NCI-H524 treated with DMSO at 0.1 percent for 48 hours (cell line): ENCODE measurements at places on chromosomes 3 and 15.

- no peak for DNase-seq
Measured at GRCh38 chr15:57054204-57054750, 135.8 kb downstream of the TCF12 start.

DNA sequence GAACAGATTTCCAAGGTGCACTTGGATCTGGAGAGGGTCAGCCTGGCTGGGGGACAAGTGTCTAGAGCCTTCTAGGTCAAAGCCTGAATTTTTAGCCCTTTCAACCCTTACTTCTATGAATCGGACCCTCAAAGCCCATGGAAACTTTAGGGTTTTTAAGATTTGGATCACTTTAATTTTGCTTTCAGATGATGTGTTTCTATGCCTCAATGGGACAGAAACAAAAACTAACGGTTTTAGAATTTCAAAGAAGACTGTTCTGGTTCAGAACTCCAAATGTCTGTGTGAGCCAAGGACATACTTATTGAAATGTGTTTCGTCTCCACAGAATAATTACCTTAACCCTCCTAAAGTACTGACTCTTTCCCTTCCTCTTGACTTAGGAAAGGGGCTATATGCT is 266.7 kb downstream of the LRTM1 start:
- DNase-seq: no peak

- no peak for DNase-seq
Measured at GRCh38 chr3:180990505-180990904, 969 bp upstream of the DNAJC19 start.

DNA sequence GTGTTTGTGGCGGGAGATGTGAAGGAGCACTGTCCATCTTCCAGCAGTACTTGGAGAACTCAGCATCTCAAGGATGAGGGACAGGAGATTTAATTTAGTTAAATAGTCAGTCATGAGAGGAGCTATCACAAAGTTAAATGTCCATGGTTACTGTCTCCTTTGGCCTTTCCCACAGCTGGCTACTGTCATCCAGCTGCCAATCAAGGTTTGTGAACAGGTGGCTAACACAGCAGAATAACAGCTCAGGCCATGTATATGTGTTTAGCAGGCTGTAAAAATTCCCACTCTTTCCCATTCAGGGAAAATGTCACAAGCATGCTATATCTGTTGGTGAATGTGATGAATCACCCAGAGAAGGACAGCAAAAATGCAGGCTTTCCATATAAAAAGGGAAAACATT is 120.5 kb downstream of the TMEM108 start:
- no peak for DNase-seq

GRCh38 chr3:71245971-71246880 is 337.3 kb downstream of the FOXP1 start:
- DNase-seq: no peak

DNA sequence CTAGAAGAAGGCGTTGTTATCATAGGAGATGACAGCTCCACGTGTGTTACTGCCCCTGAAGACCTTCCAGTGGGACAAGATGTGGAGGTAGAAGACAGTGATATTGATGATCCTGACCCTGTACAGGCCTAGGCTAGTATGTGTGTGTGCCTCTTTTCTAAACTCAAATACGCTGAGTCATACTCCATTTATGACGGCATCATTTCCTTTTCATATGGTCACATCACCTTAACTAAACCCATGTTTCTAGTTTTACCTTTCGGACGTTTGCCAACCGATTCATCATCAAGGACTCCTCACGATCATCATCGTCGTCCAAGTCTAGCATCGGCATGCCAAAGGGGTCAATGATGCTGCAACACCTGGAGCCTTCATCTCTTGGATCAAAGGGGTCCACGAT is 149.0 kb downstream of the CBLB start:
- no peak for DNase-seq

DNA sequence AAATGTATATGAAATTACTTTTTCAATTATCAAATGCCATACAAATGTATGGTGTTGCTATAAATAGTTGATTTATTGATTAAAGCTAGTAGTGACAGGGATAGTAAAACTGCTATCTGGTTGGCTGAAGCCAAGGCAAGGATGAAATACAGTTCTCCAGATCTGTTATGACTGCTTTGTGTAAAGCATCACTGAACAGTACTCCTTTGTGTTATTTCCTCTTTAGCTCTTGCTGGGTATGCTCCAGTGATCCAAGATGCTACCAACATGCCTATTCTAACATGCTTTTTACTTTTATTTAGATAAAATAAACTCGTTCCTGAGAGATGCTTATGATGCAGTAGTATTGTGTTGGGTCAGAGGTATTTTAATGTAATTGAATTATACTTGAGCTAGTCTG is 12.4 kb upstream of the UBR1 start:
- no peak for DNase-seq

DNA sequence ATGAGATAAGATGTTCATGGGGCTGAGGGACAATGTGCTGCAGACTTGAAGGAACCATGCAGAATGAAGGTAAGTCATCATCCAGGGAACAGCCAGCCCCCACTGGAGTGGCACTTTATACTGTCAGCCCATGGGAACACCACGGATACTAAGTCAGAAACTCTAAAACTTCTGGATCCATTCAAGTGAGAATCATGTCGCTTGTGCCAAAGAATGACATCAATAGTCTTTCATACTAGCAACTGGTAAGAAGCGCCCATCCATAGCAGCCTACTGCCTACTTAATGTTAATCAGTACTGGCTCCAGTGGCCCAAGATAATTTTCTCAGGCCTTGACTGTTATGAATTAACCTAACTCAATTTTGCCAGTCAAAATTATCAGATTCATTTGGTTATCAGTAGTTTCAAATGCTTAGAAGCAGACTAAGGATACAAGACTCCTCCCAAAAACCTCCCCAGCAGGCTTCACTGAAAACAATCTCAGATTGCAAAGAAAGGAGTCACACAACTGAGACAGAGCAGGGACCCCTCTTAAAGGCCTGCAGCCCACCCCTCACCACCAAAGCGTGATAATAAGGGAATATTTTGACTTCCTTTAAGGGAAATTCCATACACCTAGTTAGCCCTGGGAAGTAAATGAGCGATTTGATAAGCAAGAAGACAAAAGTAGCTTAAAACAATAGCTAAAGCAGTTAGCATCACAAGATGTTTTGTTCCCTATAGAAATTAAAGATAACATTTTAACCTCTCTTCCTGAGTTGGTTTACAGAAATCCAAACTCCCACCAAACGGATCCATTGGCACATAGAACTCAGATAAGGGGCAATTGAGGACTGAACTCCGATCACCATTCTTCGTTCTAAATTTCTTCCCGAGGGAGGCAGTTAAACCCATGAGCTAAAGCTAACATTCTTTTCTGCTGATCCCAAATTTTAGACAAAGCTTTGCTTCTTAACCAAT is 98.8 kb downstream of the TGFBR2 start:
- DNase-seq: no peak

GRCh38 chr3:150346981-150347863 is 60.9 kb upstream of the TSC22D2 start:
- DNase-seq: no peak

DNA sequence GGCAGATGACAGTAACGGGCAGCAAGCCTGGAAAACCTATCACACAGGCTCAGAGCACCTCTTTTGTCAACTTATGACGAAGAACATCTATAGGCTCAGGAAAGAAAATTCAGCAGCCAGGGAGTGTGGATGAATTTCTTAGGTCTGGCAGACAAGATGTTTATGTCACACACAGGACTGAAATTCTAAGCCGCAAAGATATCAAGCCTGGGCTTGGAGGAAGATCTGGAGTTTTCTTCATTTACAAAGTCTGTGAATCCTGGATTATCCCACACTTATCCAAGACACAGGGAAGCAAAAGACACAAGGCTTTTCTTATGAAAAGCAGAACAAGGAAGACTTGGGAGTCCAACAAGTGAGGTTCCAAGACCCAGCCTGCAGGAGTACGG is 23.4 kb upstream of the CHCHD6 start:
- no peak for DNase-seq

DNA sequence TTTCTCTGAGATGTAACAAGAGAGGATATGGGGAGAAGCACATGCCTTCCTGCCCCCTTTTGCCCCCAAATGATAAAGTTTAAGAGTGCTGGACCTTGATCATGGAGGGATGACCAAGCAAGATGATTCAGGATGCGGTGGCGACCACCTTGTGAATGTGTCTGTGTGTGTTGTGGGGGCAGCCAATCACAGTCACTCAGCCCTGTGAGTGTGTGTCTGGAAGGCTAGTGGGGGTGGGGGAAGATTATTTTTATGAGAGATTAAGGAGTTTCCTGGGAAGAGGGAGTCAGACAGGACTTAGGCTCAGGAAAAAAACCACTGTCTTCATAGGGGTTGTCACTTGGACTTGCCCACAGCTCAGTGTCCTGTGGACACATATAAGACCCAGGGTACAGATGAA is 57.8 kb upstream of the KY start:
- no peak for DNase-seq

- no peak for DNase-seq
Measured at GRCh38 chr15:100903168-100903554, 16.0 kb upstream of the LRRK1 start.
